Effector memory CD4-positive, alpha-beta T cell (primary cell): ENCODE measurements at places on chromosomes 7 and 10.

- DNase-seq, result no peak
Measured at GRCh38 chr10:78919181-78919966, 149.4 kb upstream of the ZMIZ1 start.

- no peak for DNase-seq
Measured at GRCh38 chr10:15433850-15434537, 62.9 kb upstream of the FAM171A1 start.

GRCh38 chr7:92632791-92633190 is 42.6 kb upstream of the FAM133B start:
- DNase-seq, result no peak

- no peak for DNase-seq
Measured at GRCh38 chr10:79403441-79404230, 41.8 kb downstream of the ZCCHC24 start.

GRCh38 chr10:5288359-5288758 is 76.4 kb upstream of the UCN3 start:
- DNase-seq, result no peak
